ENCODE measurements at places on chromosomes 16 and 17. TPM values are rescaled to one million over a fixed set of nuclear protein-coding genes. Genes with fewer than 3 reads are reported as not detected.

GRCh38 chr17:2624292-2624731 lies 30.9 kb downstream of the PAFAH1B1 start:
- no peak for DNase-seq

DNA sequence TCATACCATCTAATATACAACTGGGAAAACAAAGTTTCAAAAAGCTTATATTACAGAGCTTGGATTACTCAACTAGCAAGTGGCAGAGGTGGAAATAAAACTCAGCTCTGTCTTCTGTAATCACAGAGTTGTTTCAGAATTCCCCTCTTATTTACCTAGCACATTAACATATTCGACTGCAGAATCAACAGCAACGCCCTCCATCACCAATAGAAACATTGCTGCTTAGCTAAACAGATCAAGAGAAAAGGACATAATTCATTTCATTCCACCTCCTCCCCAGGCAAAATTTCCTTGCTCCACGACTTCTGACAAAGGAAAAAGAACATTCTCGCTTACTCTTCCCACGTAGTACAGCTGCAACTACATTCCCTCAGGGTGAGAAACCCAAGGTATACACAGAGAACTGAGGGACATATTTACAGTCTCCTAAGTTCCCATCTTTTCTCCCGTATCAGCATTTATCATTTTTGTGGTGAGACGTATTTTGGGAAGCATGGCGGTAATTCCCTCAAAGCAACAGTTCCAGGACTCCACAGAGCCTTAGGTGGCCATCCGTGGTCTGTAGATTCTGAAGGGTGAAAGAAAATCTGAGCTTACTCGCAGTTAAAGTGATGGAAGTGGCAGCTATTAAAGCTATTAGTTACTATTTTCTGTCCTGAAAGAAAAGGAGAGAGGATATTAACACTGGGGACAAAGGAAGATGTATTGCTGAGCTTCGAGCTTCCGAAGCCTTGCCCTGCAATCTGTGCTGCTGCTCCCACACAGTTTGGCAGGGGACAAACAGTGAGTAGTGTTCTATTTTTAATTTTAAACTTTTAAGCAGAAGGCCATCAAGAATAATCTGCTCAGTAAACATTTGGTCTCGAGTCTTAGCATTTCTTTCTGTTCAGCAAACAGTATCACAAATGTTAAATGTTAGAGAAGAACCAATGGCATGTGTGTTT lies 1296.2 kb downstream of the CDH8 start:
- no peak for DNase-seq

DNA sequence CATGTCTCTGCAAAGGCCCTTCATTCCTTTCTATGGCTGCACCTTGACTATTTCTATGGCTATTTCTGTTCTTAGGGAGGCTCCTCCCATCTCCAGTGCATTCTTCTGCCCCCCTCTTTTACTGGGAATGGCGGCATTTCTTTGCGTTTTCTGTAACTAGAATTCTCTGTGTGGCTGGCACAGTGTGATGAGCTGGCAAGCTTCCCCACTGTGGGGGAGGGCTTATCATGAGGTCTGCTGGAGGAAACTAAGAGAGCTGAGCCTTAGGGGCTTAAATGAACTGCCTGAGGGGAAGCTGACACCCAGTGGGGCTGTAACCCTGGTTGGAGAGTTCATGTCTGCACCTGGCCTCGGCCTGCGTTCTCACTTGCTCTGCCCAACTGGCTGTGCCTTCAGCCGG lies 1.5 kb upstream of the CARD14 start:
- no peak for DNase-seq

DNA sequence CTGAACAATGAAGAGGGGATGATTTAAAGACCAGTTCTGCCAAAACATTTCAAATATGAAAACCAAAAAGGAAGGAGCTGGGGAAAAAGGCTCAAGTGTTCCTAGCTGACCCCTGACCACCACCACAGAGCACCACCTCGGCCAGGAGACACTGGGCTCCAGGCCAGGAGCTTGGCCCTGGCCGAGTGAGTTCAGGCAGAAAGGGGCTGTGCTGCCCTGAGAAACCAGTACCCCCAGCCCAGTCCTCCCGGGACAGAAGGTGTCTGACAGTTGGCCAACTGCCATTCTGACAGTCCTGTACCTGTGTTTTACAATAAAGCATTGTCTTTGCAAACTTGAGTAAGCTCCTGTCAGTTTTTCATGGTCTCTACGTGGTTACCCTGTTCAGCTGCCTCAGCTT lies 98.2 kb downstream of the VPS53 start:
- no peak for DNase-seq

- DNase-seq: no peak
Measured at GRCh38 chr17:2124391-2124790, 69.5 kb downstream of the HIC1 start.

- DNase-seq: no peak
Measured at GRCh38 chr17:34301986-34302385, 16.4 kb downstream of the CCL11 start.

DNA sequence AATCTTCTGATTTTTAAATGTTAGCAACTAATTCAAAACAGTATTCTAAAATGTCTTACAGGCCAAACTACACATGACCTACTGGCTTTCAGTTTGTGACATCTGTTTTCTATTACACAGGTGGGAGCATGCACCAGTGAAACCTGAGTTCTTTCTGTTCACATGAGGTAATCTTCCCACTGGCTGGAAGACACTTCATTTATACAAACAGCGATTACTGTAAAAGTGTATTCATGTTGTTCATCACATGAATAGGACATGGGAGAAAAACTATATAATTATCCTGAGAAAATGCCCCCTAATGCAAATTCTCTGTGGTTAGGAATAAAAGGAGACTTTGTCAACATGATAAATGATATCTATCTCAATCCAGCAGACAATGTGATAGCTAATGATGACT lies 11.1 kb upstream of the PIK3R5 start:
- no peak for DNase-seq

DNA sequence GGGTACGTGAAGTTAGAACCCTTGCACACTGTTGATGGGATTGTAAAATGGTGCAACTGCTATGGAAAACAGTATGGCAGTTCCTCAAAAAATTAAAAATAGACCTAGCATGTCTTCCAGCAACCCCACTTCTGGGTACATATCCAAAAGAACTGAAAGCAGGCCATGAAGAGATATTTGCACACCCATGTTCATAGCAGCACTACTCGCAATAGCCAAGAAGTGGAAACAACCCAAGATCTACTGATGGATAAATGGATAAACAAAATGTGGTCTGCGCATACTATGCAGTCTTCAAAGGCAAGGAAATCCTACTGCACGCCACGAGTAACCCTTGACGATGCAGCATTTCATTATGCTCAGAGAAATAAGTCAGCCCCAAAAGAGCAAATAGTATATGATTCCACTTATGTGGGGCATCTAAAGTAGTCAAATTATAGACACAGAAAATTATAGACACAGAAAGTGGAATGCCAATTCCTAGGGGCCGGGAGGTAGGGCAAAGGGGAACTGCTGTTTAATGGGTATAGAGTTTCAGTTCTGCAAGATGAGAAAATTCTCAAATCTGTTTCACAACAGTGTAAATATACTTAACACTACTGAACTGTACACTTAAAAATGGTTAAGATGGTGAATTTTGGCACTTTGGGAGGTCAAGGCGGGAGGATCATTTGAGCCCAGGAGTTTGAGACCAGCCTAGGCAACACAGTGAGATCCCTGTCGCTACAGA lies 17.2 kb downstream of the CORO7 start:
- no peak for DNase-seq

- no peak for DNase-seq
Measured at GRCh38 chr17:1521086-1521640, 4.8 kb upstream of the INPP5K start.

GRCh38 chr16:28260193-28260592 lies 32.1 kb upstream of the SBK1 start:
- no peak for DNase-seq

DNA sequence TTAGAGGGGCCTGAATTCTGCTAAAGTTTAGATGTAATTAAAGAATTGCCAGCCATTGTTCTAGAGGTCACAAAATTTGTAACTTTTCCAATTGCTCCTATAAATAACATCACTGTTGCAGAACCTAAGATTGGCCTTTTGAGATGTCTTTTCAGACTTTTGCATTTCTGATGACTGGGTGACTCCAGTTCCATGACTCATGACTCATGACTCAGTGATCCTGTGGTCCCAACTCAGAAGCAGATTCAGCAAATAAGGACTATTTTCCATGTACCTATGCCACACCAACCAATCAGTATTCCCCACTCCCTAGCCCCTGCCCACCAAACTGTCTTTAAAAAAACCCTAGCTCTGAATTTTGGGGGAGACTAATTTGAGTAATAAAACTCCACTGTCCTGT lies 740.9 kb downstream of the CDH8 start:
- DNase-seq: no peak

- no peak for DNase-seq
Measured at GRCh38 chr16:22638393-22639206, 127.9 kb downstream of the NPIPB5 start.

- DNase-seq: no peak
Measured at GRCh38 chr17:3911271-3912053, 4.8 kb downstream of the P2RX1 start.

GRCh38 chr16:89319886-89320781 lies 102.6 kb downstream of the ZNF778 start:
- no peak for DNase-seq

DNA sequence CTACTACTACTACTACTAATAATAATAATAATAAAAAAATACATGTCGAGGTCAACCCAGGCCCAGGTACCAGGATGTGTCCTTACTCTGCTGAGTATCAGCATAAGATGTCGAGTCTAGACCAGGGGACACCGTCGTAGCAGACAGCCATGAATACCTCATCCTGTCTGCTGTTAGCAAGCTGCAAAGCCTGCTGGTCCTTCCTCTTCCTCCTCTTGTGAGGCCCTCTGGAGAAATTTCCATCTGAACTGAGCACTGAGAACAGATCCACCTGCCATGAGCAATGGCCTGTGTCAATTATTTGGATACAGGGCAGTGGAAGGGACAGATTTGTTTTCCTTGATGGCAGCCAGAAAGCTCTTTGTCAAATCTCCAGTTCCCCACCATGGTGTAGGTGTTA lies 168.5 kb downstream of the XYLT1 start:
- DNase-seq: no peak

GRCh38 chr16:23976524-23976923 lies 140.7 kb downstream of the PRKCB start:
- DNase-seq: no peak

GRCh38 chr17:74426551-74427047 lies 5.3 kb upstream of the GPRC5C start:
- no peak for DNase-seq

DNA sequence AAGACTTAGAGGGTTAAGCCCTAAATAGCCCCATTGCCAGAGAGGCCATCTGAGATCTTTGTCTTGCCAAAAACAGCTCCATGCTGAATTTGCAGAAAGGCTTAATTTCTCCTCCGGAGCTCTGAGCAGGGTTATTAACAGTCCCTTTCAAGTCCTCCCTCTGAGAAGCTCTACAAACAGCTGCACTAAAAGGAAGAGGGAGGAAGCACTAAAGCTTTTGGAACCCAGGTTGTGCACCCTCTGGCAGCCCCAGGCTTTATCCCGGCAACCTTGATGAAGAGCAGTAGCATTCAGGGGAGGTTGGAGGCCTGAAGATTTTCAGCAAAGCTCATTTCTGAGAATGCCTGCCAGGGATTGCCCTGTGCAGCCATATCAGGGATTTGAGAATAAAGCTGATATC lies 554.7 kb downstream of the RBFOX1 start:
- DNase-seq: no peak

DNA sequence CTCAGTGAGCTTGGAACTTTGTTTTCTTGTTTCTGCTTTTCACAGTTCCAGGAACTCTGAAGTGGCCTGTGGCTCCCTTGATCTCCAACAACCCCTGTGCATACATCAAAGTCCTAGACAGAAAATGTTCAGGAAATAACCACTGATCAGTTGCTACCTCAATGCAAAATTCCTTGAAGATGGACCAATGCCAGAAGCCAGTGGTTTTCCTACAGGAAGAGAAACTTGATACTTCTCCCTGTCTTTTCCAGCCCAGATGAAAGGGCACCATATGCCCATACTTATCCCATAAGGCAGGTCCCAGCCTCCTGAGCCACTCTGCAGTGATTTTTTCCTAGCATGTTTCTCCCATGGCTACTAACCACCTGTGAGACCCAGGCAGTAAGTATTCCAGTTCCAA lies 12.3 kb upstream of the CDRT4 start:
- peak; percentile 8 for DNase-seq

- no peak for DNase-seq
Measured at GRCh38 chr16:389352-389751, 7.6 kb upstream of the PGAP6 start.

- no peak for DNase-seq
Measured at GRCh38 chr17:57357392-57357784, 101.1 kb downstream of the MSI2 start.

- DNase-seq: no peak
Measured at GRCh38 chr16:1825864-1826690, 548 bp downstream of the HAGH start.

GRCh38 chr16:8571061-8571596 lies 19.2 kb downstream of the TMEM114 start:
- DNase-seq: no peak

DNA sequence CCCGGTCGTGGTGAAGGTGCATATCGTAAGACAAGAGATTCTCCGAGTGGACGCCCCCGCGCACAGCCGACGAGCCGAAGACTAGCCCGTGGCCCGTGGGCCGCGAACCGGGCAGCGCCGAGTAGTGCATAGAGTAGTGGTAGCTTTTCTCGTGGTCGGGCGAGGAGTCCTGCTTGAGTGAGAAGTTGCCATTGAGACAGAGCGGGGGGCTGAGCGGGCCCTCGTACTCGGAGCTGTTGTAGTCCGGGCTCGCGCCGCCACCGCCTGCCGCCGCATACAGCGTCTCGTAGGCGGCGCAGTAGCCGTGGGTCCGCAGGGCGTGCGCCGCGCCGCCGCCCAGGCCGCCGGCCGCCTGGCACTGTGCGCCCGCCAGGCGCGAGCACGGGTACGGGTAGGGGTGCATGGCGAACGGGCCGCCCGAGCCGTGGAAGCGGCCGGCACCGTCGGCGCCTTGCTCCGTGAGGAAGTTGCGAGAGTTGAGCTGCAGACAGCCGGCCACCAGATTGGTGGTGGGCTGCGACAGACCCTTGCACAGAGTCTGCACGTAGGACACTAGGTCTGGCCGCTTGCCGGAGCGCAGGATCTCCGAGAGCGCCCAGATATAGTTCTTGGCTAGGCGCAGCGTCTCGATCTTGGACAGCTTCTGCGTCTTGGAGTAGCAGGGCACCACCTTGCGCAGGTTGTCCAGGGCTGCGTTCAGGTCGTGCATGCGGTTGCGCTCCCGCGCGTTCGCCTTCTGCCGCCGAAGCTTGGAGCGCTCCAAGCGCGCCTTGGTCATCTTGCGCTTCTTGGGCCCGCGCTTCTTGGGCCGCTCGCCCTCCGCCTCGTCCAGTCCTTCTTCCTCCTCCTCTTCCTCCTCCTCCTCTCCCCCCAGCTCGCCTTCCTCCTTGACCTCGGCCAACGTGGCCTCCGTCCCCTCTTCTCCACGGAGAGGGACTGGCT lies 2.0 kb downstream of the NEUROD2 start:
- no peak for DNase-seq

Gene MMP28
- total RNA-seq: 51.7 TPM

Gene ZFHX3
- total RNA-seq: 28.8 TPM

Gene ALOX12
- 0.16 TPM for total RNA-seq

Gene DYNLRB2
- total RNA-seq: not detected

Gene KRT33A
- not detected for total RNA-seq

Gene CD7
- total RNA-seq: 3.2 TPM

Gene ABCA8
- total RNA-seq: 90.5 TPM

Gene PDPK1
- total RNA-seq: 43.0 TPM

Gene GALNS
- total RNA-seq: 28.6 TPM

Gene PKMYT1
- 0.58 TPM for total RNA-seq

Data from mesenteric fat pad (tissue), 1 donor.